ENCODE measurements at places on chromosomes 11 and 22.

GRCh38 chr11:132982772-132983640 is 549.3 kb downstream of the OPCML start:
- no peak for DNase-seq

- DNase-seq, result no peak
Measured at GRCh38 chr22:46693634-46694415, 44.2 kb downstream of the CERK start.

DNA sequence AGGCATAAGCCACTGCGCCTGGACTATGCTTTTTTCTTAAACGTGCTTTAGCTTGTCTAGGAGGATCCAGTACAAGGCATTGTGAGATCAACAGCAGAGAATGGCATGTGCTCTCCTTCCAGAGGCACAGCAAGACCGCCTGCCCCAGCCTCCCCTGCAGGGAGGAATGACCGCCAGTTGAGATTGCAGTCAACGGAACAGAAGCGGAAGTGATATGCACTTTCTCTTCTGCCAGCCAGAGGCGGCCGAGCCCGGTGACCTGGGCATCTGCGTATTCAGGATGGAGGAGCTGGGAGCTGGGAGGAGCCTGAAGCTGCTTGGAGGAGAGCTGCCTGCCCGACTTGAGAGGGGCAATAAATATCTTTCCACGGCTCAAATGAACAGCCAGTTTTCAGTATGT is 243.0 kb downstream of the CTTN start:
- no peak for DNase-seq

GRCh38 chr11:121586750-121587149 is 134.0 kb upstream of the SORL1-AS1 start:
- no peak for DNase-seq

DNA sequence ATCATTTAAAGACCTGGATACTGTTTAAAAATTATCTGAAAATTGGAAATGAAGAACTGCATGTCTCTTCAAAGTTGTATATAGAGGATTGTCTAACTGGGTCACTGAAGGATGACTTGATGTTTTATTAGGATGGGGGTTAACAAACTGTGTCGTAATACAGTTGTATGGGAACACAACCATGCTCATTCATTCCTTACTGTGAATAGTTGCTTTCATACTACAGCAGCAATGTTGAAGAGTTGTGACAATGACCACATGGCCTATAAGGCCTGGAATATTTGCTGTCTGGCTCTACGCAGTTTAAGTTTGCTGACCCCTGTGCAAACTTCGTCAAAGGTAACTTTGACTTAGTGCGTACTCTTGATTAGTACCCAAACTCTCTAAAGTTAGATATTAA is 38.4 kb downstream of the FDX1 start:
- DNase-seq, result no peak

- no peak for DNase-seq
Measured at GRCh38 chr11:62961017-62961570, 23.7 kb downstream of the SLC22A6 start.
